ENCODE measurements at places on chromosomes 7 and 10. TPM values are rescaled to one million over a fixed set of nuclear protein-coding genes. Genes with fewer than 3 reads are reported as not detected.

GRCh38 chr10:103556383-103557007 is 63.0 kb downstream of the NEURL1 start:
- no peak for DNase-seq

ARID5B gene
- polyA plus RNA-seq, result 27.3 TPM

GRCh38 chr7:84714765-84715164 is 472.1 kb downstream of the SEMA3D start:
- DNase-seq, result no peak

TLL2 gene
- 1.3 TPM for polyA plus RNA-seq

DNA sequence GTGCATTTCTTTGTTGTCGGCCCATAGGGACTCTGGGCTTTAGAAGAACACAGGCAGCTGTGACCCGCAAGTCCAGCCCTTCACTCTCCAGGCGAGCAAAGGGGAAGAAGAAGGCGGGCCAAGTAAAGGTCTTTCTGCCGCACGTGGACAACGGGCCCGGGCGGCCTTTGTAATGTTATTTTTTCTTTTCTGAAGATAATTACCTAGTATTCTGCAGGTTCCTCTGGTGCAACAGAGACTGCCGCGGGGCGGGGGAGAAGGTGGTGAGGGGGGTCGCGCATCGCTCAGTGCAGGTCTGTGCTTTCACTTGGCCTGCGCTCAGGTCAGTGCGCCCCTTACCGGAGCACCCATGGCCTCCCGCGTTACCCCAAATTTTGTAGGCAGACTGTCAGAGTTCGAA is 7.1 kb upstream of the TBX20 start:
- DNase-seq, result no peak

- DNase-seq, result no peak
Measured at GRCh38 chr7:33040803-33041516, 21.6 kb downstream of the NT5C3A start.

GRCh38 chr10:28975891-28976531 is 298.7 kb downstream of the BAMBI start:
- DNase-seq, result no peak

DNA sequence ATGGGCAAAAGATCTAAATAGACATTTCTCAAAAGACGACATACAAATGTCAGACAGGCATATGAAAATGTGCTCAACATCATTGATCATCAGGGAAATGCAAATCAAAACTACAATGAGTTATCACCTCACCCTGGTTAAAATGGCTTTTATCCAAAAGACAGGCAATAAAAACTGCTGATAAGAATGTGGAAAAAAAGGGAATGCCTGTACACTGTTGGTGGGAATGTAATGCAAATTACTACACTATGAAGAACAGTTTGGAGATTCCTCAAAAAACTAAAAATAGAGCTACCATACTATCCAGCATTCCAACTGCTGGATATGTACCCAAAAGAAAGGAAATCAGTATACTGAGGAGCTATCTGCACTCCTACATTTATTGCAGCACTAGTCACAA is 18.0 kb downstream of the GSDME start:
- DNase-seq, result no peak

DNA sequence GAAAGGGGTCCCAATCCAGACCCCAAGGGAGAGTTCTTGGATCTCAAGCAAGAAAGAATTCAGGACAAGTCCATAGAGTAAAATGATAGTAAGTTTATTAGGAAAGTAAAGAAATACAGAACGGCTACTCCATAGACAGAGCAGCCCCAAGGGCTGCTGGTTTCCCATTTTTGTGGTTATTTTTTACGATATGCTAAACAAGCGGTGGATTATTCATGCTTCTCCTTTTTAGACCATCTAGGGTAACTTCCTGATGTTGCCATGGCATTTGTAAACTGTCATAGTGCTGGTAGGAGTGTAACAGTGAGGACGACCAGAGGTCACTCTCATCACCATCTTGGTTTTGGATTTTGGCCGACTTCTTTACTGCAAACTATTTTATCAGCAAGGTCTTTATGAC is 1033.4 kb downstream of the SORCS3 start:
- no peak for DNase-seq

- no peak for DNase-seq
Measured at GRCh38 chr10:36336315-36336714, 694.2 kb upstream of the FZD8 start.

DNA sequence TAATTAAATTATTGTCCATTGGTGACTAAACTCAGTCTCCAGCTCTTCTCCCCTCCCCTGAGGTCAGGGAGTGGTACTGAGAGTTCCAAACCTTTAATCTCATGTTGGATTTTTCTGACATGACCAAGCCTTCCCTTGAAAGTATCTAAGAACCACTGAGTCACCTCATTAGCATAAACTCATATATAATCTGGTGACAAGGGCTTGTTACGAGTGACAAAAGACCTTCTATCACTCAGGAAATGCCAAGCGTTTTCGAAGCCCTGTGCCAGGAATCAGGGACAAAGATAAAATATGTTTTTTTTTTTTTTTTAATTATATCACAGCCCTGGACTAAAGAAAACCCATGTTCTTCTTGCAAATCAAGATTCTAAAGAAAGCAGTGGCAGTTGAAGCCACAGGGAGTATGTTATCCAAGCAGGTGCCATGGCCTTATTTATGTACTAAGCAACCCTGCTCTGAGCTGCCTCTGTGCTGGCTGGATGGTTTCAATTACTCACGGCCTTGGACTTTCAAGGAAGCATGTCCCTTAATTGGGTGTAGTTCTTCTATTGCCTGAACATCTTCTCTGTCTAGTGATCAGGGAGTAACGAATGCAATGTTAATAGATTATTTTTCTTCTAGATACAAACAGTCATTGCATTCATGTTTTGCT is 169.0 kb upstream of the PRKCQ start:
- DNase-seq, result no peak

GRCh38 chr10:18294633-18295032 is 154.4 kb downstream of the CACNB2 start:
- no peak for DNase-seq
